Stimulated activated CD4-positive, alpha-beta T cell treated with anti-CD3 and anti-CD28 coated beads, Interleukin-15, amount 100 ng/mL, for 1 hour (primary cell): ENCODE measurements at places on chromosomes 11 and 22.

DNA sequence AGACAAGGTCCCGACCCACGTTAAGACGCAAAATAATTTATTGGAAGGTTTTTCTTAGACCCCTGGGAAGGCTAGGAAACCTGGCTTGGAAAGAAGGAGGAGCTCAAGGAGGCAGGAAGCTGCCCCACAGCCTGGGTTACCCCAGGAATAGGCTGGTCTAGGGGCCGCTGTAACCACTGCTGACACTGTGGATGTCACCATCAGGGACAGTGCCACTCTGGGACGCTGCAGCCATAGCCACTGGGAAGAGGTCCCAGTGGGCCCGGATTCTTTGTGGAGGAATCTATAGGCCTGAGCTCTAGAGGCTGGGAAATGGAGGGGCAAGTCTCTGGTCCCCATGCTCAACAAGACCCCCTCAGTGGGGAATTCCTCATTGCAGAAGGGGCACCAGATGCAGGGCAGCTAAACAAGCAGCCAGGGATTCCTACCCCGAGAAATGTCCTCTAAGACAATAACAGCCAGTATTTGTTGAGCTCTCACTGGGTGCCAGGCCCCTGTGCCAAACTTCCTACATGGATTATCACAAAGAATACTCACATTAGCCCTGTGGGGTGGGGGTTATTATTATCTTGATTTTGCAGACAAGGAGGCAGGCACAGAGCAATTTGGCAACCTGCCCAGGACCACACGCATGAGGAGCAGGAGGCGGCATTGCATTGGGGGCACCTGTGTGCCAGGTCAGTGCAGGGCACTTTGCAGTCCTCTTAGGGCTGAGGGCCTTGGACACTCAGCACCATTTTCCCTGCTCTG, 19.5 kb upstream of the CHKA start:
- DNase-seq: no peak

- DNase-seq: no peak
Observed at GRCh38 chr11:72758304-72758689, 6.1 kb upstream of the ARAP1 start.

DNA sequence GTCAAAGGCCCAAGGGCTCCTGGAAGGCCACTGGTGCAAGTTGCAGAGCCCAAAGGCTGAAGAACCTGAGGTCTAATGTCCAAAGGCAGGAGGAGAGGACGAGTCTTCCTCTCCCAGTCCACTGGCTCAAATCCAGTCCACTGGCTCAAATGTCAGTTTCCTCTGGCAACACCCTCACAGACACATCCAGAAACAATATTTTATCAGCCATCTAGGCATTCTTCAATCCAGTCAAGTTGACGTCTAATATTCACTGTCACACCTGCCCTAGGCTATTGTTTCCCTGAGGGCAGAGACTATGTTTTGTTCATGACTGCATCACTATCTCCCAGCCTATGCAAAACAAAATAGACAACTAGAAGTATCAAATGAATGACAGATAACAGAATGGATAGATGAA, 148.1 kb downstream of the SPON1 start:
- DNase-seq: no peak

- DNase-seq: no peak
Observed at GRCh38 chr22:30289980-30290313, 642 bp upstream of the CASTOR1 start.

- DNase-seq: no peak
Observed at GRCh38 chr11:9574622-9575259, 1.3 kb downstream of the WEE1 start.

DNA sequence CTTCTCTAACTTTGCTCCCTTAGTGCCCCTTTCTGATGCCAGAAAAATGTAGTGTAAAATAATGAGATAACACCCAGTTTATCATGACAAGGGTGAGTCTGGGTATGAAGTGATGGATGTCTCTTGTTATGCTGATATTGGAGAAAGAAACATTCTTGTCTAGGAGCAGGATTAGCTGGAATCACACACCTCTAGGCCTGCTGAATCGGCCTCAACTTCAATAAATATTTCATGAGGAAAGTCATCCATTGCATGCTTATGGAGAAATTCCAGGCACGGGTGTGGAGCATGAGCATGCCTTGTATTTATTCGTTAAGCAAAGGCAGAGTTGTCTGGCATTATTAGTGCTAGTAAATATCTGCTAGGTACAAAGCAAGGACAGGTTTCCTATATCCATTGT, 113.4 kb downstream of the NELL1 start:
- DNase-seq: no peak

GRCh38 chr11:125301346-125301745, 136.8 kb downstream of the PKNOX2 start:
- no peak for DNase-seq

- no peak for DNase-seq
Observed at GRCh38 chr11:33874910-33875490, 16.9 kb downstream of the LMO2 start.

DNA sequence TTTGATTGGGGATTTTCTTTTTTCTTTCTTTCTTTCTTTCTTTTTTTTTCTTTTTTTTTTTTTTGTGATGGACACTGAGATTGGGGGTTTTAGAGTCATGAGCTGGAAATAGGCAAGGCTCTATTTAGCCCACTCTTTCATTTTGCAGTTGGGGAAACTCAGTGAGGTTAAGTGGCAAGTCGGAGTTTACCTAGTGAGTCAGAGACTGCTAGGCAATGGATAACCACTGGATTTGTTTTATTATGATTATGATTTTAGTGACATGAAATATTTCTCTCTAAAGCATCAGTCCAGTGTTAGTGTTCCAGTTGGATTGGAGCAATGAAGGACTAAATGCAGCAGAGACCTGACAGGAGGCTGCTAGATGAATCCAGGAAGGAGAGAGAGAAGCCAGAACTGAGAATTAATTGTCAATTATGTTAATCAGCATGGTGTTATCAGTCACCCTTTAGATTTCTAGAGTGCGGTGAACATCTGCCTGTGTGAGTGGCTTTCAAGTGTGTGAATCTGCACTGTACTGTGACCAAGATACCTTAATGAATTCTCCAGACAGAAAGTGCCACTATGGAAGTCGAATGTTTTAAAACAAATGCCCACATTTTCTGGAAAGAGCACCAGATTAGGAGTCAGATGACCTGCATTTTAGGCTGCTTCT, 10.9 kb downstream of the BMAL1 start:
- DNase-seq: no peak

DNA sequence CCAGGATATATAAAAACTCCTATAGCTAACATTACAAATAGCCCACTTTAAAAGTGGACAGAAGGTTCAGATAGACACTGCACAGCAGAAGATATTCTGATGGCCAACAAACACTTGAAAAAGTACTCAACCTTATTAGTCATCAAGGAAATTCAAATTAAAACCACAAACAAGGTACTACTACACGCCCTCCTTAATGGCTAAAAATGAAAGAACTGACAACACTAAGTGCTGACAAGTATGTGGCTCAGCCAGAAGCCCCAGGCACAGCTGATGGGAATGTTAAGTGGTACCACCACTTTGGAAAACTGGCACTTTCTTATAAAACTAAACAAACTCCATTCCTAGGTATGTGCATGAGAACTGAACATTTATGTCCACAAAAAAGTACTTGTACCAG, 320.1 kb downstream of the TBC1D22A start:
- no peak for DNase-seq

DNA sequence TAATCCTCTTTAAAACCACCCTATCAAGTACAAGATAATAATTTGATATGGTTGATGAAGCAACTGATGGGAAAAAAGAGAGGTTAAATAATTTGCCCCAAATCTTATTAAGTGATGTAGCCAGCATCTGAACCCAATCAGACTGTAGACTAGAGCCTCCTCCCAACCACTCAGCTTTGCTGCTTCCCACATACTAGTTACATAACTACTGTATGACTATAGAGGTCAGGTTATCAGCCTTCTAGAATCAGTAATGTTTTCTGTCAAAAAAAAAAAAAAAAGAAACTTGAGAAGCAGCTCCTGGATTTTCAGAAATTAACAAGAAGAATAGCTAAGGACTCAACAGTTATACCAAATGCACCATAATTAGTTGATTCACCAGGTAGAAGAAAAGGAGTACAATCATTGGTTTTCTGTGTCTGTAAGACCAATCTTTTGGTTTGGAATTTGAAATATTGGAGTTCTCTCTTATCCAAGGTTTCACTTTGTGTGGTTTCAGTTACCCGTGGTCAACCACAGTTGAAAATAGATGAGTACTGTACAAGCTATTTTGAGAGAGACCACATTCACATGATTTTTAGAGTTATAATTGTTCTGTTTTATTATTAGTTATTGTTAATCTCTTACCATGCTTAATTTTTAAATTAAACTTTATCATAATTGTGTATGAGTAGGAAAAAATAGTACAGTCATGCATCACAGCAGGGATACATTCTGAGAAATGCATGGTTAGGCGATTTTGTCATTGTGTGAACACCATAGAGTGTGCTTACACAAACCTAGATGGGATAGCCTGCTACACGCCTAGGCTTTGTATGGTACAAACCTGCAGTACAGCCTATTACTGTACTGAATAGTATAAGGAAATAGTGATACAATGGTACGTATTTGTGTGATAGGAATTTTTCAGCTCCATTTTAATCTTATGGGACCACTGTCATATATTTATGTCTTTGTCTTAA, 72.2 kb downstream of the PDHX start:
- DNase-seq: no peak

DNA sequence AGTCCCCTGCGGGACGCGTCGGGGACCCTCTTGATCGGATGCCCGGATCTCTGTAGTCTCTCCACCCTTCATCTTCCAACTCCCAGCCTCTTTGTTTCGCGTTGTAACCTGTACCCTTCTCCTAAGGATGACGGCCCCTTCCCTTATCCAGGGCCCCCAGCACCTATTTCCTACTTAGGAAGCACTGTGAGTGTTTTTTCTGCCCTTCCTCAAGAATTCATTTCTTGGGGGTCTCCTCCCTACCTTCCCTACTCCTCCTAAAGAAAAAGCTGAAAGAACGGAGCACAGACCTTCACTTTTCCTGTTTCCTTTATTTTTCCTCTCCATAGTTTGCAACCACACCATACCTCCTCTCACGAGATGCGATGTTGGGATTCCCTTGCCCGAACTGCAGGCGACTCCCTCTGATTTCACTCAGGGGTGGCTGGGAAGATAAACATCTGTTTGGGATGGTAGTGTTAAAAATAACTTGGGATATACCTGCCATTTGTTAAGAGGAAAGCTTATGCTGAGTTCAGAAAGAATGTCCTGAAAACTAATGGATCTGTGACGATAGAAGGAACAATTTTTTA, 593 bp downstream of the FAM118B start:
- no peak for DNase-seq

DNA sequence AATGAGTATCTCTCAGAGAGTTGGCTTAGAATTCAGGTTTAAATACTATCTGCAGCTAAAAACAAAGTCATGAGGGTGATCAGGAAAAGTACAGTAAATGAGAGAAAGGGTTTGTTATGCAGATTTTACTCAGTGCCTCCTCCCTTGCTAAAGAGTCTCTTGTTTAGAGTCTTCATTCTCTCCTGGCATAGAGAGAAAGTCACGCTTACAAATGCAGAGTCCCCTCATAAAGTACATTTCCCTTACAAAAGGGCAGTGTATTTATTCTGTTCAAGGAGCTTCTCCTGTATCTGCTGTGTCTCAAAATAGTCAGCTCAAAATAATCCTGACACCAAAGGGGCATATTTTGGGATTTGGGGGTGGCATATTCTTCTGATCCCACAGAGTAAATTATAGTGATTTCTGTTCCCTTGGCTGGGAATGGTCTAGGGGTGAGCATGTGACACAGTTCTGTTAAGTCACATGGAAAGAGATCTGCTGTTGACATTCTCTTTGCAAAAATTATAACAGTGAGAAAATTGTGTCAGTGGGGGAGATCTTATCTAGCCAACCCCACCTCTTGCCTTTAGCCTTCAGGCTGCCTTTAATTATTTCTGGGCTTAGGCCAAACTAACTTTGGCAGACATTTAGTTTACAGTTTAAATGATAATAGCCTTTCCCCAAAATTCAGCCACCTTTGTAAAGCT, 102.9 kb downstream of the MTNR1B start:
- DNase-seq: no peak

DNA sequence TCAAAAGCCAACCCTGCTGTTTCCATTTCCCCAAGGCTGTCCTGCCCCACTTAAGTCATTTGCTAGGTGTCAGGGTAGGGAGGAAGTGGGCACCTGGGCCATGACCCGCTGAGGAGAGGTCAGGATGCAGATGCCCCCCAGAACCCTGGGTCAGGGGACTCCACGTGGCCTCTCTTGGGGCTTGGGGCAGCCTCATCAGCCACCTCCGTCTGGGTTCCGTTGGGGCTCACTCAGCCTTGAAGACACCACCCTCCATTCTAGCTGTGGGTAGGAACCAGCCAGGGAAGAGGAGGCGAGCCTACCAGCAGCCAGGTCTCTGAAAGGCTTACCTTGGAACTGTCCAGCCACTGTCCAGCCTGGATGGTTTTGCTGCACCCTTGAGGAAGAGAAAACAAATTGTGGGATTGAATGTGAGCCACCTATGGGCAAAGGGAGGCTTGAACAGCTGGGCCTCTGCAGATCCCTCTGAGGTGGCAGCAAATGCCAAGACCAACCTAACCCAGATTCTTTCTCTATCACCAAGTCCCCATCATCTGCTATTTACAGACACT, 2.5 kb downstream of the APOL4 start:
- DNase-seq: no peak

DNA sequence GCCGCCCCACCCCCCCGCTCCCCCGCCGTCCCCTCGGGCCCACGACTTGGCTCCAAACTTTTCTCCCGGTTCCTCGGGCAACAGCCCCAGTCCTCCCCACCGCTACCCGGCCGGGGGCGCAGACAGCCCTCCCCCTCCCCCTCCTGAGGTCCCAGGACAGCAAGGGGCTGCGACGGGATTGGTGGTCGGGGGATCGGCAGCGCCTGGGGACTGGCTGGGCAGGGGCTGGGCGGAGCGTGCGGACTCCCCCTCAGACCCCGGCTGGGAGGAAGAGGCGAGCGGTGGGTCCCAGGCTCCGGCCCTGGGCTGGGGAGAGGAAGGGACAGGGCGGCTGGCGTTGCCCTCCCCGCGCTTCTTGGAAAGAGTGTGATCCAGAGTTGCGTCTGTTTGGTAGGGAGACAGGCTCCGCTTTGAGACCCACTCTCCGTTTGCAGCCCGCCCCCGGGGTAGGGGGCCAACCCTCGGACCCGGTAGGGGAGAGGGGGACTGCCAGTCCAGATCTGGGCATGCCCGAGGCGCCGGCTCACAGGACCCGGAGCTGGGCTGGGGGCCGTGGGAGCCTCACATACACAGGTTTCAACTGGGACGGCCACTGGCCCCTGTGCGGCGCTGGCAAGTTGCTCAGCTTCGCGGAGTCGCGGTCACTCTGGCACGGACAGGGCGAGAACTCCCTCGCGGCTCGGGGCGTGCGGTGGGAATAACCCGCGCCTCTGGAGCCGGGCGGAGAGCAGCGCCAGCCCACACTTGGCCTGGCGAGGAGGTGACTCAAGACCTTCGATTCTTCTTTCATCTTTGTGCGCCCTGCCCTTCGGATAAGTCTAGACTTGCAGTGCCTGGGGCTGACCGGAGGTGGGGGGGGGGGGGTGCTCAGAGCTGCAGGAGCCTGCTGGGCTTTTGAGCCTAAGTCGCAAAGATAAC, 999 bp downstream of the TSKU start:
- DNase-seq: no peak
